ENCODE measurements at places on chromosomes 5 and 9.

DNA sequence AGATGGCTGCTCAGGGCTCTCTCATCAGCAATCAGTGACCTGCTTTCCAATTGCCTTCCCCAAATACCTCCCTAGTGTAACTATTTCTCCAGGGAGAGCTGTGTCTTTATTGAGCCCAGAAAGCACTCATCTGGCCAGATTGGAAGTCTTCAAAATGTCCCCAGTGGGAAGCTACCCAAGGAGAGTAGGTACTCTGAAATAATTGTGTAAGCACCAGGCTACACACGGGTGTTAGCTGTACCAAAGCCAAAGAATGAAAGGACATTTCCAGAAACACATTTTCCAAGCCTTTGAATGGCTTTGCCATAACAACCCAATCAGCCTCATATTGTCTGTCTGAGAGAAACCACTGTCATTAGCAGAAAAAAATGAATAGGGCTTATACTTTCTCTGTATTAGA is 318.8 kb downstream of the FAM170A start:
- no peak for DNase-seq

DNA sequence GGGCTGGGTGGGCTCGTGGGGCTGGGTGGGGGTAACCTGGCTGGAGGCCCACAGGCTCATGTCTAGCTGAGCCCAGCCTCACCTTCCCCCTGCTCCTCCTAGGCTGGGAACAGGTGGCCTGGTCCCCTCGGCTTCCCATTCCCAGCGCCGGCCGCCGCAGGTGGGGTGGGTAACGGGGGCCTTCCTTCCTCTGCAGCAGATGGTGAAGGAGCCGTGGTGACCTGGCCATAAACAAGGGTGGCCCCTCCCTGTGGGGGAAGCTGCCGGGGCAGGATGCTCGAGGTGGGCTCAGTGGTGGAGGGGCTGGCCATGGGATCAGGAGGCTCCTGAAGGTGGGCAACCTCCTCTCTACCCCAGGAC is 41.0 kb upstream of the EGFL7 start:
- DNase-seq, result no peak

DNA sequence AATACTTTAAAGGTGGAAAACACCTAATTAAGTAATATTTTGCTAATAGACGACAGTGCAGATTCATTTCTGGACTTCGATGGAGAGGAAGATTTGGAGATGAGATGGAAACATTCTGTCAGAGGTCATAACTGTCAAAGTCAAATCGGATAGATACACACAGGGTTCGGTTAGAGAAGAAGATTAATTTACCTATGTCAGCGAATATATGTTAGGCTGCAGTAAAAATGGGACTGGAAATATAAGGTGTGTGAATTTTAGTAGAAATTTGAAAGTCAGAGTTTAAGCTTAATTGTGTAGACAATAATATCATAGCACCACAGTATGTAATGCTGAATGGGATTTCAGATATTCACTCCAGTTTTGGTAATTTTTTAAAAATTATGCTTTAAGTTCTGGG is 1020.3 kb upstream of the ACO1 start:
- DNase-seq, result no peak

DNA sequence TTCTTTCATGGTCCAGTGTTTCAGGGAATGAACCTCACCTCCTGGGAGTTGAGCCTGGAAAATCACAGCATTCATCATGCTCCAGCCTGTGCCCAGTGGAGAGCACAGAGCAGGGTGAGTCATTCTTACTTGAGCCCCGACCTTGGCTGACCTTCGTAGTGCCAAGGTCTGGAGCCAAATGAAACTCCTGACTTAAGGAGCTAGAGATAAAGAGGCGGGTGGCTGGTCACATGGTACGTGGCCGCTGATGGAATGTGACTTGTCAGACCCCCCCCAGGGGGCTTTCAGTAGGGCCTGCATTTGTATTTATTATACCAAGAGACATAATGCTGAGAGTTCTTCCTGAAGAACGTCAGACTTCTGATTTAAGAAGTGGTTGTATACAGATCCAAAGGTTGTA is 15.0 kb upstream of the PIP5K1B start:
- no peak for DNase-seq

- DNase-seq, result no peak
Observed at GRCh38 chr9:133369933-133370332, 5.9 kb downstream of the SURF4 start.

GRCh38 chr5:57447658-57448057 is 35.0 kb downstream of the ACTBL2 start:
- DNase-seq, result no peak

DNA sequence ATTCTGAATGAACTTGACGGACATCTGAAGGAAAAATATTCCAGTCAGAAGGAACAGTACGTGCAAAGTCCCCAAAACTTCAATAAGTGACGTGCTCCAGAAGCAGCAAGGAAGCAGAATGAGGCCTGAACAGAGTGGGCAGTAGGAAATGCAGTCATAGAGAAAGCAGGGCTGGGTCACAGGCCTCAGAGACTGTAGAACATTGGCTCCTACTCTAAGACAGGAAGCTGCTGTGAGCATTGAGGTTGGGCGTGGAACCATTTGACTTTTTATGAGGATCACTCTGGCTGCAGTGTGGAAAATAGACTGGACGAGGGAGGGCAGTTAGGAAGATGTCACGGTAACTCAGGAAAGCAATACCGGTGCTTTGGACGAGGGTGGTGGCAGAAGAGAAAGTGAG is 64.0 kb downstream of the DOCK8 start:
- peak; percentile 49 for DNase-seq
